Nucleus accumbens (tissue), 56 donors: ENCODE measurements at places on chromosomes 6 and 20.

- no peak for DNase-seq
Observed at GRCh38 chr20:4021906-4022305, 6.5 kb upstream of the RNF24 start.

DNA sequence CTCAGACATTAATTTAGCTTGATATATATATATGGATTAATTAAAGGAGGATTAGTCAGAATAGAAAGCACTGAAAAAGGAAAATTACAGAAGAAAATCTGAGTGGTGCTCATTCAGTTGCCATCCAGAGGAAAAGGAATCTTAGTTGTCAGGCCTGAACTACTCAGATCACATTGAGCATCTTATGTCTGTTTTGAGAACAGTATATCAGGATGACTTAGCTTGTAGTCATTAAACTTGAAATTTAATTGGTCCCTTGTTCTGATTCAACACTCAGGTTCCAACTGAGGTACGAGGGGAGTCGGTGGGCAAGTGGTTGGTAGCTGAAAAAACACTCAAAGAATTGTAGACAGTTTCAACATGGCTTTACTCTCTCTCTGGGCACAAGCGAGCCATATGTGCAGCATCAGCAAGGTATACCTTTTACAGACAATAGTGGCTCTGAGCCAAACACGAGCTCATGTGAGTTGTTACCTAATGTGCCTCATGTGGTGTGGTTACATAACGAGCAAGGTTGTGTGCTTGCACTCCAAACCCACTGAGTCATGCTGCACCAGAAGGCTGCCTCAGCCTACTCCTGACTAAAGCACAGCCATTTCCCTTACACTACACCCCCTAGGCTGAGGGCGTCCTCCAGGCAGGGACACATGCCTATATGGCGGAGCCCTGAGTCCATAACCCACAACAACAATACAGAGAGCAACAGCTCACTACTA lies 73.0 kb upstream of the HMGN3 start:
- no peak for DNase-seq

- DNase-seq: no peak
Observed at GRCh38 chr6:160279850-160280249, 21.2 kb upstream of the SLC22A2 start.

DNA sequence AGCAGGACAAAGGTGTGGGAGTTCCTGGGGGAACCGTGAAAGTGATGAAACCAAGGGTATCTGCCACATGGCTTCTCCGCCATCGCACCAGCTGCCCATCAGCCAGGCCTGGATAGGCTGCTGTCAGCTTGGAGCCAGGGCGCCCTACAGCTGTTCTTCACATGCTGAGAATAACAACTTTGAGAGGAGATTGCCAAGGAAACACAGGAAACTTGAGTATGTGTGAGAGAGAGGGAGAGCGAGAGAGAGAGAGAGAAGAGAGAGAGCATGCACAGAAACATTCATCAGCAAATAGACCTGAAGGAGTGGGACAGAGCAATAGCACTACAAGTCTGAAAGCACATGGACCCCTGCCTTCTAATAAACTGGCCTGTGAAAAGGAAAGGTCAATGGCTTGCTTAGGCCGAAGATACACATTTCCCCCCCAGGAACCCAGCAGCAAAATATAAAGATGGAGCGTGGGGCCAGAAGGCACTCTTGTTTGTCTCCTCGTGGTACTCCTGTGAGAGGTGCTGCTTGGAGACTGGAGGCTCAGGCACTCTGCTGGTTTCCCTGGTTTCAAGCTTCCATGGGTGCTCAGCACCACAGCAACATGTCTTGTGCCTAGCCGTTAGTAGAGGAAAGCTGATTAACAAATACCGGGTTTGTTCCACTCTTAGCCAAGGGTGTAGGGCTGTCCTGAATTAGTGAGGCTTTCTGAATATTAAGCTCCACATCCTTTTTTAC lies 53.0 kb downstream of the SNAP25 start:
- no peak for DNase-seq

DNA sequence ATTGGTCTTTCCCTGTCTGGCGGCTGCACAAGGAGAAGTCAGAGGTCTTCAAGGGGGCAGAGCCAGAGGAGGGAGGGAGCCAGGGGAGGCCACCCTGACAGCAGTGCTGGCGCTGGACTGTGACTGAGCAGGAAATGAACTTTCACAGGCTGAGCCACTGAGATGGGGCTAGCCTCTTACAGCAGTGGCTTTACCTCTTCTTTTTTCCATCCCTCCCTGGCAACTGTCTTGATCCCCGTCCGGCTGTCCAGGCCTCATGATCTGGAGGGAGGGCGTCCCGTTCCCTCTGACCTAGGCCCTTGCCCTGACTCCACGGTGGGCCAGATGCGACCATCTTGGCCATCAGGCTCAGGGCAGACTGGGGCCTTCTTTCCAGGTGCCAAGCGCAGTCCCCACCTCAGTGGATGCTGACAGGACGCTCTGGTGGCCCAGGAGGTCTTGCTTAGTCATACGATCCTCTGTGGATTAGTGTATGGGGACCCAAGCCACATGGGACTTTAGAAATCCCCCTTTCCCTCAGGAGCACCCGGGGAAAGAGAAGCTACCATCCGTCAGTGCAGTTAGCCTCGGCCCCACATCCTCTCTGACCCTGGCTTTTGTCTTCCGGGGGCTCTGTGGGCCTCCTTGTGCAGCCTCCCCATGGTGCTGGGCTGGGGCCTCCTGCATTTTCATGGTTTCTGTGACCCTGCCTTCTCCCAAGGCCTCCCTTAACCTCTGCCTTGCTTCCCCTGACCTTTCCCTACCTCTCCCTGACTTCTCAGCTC lies 57.4 kb upstream of the CCDC167 start:
- DNase-seq: no peak

- no peak for DNase-seq
Observed at GRCh38 chr6:33249732-33250630, 21.7 kb downstream of the VPS52 start.

DNA sequence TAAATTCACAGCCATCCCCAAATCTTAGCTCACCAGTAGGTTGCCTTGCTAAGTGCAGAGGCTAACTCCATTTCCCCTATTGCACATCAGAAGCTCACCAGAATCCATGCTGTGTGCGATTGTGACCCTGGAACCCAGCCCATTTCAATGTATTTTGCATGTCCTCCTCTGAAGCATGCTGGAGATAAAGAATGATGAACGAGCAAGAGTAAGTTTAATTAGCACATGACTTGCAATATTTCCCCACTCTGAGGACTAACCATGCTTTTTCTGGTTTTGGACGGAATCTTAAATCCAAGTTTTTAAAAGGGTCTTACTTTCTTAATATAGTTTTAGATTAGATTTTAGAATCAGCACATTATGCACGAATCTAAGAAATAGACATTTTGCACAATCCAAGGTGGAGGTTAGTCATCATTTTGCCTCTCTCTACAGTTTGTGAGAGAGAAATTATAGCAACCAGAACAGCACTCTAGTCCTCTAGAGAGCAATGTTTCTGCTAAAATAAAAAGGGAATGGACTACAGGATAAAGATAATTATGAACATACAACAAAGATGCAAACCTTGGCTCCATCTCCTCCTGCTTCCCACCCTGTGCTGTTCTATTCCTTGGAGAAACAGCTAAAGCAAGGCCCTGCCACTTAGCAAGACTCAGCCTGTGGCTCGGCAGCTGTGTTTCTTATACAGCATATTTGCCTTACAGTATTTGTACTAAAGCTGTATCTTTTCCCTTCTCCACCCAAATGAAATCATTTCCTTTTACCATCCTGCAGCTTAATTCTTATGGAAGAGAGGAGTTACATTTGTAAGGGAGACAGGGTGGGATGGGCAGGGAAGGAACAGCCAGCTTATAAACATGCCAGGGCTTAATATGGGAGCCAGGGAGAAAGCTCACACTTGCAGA lies 24.9 kb upstream of the LAMA4 start:
- DNase-seq: no peak
